ENCODE measurements at places on chromosomes 11 and 22.

DNA sequence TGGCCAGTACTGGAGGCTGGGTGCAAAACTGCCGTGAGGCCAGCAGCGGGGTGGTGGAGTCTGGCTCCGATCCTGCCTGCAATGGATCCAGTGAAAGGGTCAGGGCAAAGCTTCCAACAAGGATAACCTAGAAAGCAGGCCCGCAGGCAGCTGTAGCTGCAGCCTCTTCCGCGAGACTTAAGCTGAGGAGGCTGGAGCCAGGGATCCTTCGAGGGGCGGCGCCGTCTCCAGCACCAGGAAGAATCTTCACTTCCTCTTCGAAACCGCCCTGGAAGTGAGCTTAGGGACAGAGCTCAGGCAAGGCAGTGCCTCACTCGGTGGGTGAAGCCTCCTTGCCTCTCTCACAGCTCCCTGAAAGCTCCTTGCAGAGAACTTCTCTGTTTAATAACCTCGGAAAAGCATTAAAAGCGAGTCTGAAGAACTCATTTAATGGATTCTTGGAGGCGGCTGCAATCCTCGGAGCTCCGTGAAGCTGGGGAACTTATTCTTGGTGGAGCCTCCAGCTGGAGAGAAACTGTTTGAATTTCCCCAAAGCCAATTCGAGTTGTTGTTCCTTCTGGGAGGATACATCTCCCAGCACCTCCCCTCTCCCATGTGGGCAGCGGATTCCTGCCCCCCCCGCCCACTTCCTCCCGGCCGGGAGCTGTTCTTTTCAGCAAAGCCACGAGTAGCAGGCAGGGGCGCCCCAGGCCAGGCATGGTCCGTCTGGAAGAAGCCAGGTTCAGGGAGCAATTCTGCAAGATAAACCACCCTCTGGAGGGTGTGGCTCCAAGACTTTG lies 169.9 kb downstream of the CTTN start:
- DNase-seq, result no peak

GRCh38 chr11:105206633-105207032 lies 67.1 kb upstream of the CARD18 start:
- DNase-seq, result peak; percentile 19

DNA sequence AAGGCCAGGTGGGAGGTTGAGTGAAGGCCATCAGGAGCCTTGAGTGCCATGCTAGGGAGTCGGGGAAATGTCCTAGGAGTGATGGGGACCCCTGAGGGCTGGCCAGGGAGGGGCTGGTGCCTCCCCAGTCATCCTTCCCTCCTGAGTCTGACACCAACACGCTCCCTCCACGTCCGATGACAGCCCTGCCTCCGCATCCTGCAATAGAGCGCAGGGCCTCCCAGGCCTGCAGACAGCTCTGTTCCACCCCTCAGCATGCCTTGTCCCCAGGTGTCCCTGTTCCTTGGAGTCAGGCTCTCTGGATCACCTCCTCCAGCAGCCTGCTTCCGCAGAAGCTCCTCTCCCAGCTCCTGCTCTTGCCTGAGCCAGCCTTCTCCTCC lies 3.1 kb downstream of the RAC2 start:
- no peak for DNase-seq

- DNase-seq, result no peak
Measured at GRCh38 chr11:130847517-130847916, 68.8 kb downstream of the SNX19 start.

GRCh38 chr11:111814106-111814505 lies 47.9 kb upstream of the PPP2R1B start:
- DNase-seq, result no peak

- DNase-seq, result no peak
Measured at GRCh38 chr22:39024519-39025308, 3.8 kb downstream of the APOBEC3D start.

DNA sequence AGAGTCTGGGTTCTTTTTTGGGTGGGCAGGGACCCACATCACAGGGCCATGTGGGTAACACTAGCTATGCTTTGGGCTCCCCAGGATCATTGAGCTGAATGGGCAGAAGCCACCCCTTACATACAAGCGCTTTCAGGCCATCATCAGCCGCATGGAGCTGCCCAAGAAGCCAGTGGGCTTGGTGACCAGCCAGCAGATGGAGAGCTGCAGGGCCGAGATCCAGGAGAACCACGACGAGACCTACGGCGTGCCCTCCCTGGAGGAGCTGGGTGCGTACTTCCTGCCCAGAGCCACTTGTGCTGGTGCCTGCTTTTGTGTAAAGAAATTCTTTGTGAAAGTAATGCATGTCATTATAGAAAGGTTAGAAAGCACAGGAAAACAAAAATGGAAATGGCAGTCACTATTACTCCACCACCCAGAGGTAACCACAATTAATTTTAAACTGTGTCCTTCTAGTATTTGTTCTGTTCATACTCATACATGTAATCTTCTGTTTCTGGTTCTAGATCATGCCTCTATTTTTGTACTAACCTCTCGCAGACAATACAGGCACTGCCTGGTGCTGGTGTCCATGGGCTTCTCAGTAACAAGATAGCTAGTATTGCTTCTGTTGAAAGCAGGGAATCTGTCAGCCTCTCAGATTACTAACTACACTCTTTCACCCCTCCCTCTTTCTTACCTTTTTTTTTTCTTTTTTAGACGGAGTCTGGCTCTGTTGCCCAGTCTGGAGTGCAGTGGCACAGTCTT lies 13.7 kb downstream of the CRY2 start:
- DNase-seq, result no peak

DNA sequence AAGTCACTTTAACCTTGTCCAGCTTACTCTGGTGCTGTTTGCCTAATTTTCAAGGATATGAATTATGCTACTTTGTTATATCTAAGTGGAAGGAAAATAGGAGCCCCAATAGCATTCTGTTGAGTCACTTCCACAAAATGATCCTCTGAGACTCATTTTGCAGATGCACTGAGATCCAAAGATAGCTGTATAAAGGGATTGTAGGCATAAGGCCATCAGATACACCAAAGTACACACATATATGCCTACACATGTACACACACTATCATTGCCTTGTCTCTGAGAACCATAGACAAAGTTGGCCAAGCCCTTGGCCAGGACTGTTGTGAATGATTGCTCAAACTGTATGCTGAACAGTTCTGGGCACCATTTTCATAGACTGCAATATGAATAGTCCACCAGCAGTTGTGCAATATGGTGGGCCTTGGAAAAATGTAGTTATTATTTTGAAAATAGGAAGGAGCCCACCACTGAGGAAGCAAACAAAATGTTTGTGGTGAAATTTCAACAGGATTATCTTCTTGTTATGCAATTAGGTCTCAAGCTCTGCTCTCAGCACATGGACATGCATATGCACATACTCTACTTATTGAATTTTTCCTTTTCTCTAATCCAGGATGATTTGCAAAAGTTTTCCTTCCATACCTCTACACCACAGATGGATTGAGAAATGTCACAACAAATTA lies 186.0 kb upstream of the CTSC start:
- no peak for DNase-seq

DNA sequence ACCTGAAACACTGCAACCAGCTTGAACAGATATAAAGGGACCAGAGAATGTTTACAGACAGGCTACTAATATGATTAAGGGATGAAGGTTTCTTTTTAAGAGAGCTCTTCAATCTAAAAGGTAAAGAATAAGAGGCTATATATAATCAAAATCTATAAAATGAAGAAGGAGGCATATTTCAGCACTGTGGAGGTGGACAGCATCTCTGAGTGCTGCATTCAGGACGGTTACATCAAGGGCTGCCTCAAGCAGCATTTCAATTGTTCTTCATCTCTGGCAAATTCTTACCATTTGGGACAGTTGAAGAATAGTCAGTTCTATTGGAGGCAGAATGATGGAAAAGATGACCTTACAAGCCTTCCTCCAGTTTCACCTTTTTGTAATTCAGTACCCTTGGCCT lies 139.6 kb upstream of the LMO1 start:
- DNase-seq, result no peak

DNA sequence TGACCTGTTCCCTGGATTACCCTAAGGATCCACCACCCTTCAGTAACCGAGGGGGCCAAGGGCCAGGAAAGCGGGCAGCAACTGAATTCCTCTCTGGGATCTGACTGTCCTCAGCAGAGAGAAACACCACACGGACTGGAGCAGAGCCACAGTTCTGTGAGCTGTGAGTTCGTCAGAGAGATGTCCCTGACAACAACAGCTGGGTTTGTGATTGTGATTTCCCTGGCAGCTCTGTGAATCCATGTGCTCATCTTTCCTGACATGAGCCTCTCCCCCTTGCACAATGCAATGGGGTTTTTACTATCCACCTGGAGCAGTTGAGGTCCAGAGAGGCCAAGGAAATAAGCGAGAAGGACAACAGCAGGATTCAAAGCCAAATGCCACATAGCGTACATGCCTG lies 69.4 kb upstream of the AMPD3 start:
- no peak for DNase-seq

DNA sequence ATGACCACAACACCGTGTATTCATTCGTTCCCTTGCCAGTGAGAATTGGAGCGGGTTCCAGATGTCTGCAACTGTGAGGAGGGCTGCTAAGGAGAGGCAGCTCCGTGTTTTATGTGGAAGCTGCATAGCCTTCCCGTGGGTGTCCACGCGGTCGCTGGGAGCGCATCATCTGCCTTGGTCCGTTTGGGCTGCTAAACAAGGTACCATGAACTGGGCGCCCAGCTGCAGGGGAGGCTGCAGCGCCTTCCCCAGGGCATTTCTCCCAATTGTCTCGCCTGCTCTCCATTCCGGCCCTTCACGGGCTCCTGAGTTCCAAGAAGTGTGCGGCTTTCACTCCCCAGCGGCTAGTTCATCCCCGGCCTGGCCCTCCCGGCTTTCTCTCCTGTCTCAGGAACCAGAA lies 1446.4 kb downstream of the TBC1D22A start:
- DNase-seq, result no peak

GRCh38 chr22:22691055-22691454 lies 46.6 kb downstream of the GGTLC2 start:
- DNase-seq, result no peak

DNA sequence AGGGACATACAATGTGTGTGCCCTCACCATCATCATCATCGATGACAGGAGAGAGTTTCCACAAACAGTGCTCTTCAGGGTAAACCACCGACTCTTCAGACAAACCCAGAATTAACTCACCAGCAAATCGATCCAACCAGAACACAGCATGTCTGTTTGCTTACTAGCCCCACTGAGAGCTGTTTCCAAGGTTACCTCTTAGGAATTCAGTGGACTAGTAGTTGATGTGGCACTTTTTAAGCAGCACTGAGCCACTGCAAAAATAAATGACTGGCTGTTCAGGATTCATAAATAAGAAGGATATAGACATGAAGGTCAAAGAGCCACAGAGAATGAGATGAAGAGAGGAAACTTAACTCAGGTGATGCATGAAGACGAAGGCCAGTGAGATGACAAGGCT lies 83.1 kb downstream of the PARVA start:
- DNase-seq, result no peak

GRCh38 chr11:19594326-19594725 lies 118.3 kb upstream of the NAV2 start:
- no peak for DNase-seq

GRCh38 chr11:118896472-118896913 lies 12.8 kb downstream of the CXCR5 start:
- DNase-seq, result no peak

- no peak for DNase-seq
Measured at GRCh38 chr22:20890975-20891374, 26.2 kb upstream of the CRKL start.

GRCh38 chr22:46295277-46295971 lies 1.2 kb upstream of the GTSE1 start:
- DNase-seq, result peak; percentile 45

GRCh38 chr11:96055706-96056387 lies 131.9 kb upstream of the MTMR2 start:
- DNase-seq, result no peak

GRCh38 chr11:94011478-94011877 lies 9.7 kb upstream of the HEPHL1 start:
- DNase-seq, result no peak

- no peak for DNase-seq
Measured at GRCh38 chr22:31874821-31875220, 69.5 kb upstream of the YWHAH start.
